ENCODE measurements at places on chromosomes 12 and 14.

GRCh38 chr12:3187846-3188770, 110.9 kb downstream of the TSPAN9 start:
- DNase-seq: no peak

DNA sequence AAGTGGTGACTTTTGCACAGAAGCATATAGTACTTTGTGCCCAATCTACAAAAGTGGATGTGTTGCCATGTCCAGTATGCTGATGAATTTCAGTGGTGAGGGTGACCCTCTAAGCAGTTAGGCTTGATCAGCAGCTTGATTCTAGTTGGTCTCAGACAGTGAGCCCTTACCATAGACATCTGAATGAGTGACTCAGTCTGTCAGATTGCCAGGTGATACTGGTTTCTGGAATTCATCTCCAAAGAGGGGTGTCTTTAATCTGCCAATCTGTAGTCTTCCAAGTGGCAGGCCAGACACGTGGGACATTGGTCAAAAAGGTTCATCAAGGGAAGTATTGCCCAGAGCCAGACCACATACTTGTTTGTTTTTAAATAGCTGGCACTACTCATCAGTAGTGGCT, 187.4 kb upstream of the SLC16A7 start:
- no peak for DNase-seq

DNA sequence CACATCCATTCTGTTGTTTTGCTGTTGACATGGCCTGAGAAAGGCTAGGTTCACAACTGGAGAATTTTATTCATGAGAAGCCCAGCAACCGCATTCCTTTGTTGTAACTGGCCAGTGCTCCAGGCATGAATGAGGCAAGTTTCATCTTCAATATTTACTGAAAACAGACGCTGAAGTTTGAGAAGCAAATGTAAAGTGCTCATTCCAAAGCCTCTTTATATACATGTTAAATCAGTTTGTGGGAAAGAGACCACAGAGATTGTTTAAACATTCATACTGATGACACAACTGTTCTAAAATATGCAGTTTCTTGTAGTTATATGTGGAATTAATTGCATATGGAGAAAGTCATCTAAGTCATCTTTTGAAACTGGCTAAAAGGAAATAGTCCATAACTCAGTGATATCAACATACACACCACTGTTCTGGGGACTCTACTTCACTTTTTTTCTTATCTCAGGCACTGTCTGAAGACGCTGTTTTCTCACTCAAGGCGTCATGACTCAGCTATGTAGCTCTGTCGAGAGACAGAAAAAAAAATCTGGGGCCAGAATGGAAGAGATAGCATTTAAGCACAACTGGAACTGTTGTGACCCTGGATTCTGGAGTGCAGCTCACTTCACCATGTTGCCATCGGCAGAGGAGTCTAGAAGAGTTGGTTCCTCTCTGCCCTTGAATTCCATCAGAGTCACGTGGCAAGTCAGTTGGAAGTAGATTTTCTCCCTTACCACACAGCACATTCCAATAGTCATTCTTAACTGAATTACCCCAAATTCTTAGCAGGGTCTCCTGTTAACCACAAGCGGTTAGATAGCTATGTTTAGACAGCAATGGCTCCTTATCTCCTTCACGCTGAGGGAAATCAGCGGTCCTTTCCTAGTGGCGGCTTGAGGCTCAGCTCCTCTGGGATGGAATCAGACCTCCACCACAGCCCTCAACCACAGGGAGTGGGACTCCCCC, 258.4 kb upstream of the HMGA2 start:
- no peak for DNase-seq

DNA sequence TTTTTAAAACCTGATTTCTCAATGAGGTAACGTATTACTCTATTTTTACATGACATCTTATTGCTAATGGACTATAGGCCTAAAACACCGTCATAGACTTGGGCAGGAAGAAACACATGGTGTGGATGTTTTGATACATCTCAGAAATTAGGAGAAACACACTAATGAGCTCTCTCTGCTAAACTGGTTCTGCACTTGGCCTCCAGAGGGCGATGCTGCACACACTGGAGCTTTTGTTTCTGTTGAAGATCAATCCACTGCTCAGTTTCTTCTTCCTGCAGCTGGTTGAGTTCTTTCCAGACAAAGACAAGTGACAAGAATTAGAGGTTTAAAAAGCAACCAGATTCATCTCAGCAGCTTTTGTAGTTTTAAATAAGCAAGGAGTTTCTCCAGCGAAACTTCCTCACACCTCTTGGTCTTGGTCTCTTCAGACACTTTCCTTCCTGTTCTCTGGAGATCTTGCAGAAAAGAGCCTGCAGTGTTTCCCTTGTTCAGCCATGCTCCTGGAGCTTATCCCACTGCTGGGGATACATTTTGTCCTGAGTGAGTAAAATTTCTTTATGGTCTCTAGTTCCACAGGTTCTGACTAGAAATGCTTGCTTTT, 178.5 kb upstream of the OR4E1 start:
- DNase-seq: peak; percentile 82

DNA sequence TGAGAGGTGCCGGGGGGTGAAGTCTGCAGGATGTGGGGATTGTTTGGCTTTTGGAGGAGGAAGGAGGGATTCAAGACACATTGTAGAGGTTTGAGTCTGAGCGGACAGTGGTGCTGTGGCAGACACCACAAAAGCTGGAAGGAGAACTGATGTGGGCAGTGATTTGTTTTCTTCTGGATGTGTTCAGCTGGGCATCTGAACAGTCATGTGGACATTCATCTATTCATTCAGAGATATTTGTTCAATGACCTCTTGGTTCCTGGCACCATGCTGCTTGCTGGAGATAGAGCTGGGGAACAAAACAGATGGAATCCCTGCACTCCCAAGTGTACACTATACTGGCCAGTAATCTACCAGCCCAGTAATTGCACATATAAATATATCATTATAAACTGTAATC, 64.0 kb downstream of the PTPN11 start:
- DNase-seq: no peak

DNA sequence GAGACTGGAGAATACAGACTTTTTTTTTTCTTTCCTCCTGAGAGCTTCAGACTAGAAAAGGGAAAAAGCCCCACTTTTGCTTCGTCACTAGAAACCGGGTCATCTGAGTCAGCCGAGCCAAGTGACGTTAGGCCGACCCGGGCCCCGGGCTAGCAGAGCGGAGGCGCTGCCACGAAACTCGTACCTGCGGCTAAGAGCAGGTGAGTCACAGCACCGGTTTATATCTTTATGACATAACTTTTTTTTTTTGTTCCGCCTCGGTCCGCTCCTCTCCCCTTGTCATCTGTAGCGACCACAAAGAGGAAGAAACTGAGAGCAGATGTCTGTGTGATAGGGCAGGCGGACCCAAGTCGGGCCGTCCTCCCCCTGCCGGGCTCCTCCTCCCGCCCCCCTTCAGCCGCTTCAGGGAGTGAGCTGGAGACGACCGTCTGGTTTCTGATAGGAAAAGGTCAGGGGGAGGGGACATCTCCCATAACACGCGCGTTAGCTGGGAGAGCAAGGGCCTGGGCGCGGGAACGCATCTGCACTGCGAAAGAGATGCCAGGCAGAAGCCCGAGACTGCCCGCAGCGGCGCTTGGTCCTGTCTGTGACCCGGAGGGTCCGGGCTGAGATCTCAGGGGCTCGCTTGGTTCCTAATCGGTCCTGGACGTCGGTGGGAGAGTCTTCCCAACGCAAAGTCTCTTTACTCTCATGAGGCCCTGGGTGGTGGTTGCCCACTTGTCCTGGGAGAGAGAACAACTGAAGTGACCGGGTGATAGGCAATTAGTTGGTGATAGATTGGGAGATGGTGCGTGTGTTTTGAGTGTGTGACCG, 586 bp downstream of the TTC6 start:
- DNase-seq: peak; percentile 50

- no peak for DNase-seq
These were observed 414.1 kb downstream of the NPAS3 start for GRCh38 chr14:33352821-33353220.

GRCh38 chr12:67112586-67112985, 156.6 kb upstream of the CAND1 start:
- no peak for DNase-seq

- peak; percentile 56 for DNase-seq
These were observed 127.7 kb downstream of the SNAPC1 start for GRCh38 chr14:61889914-61890351.

GRCh38 chr12:57614948-57615500, 3.8 kb downstream of the ARHGEF25 start:
- DNase-seq: no peak

- DNase-seq: no peak
These were observed 1093.4 kb upstream of the FLRT2 start for GRCh38 chr14:84436528-84436927.

- DNase-seq: no peak
These were observed 191.6 kb downstream of the DUSP6 start for GRCh38 chr12:89160716-89161123.

DNA sequence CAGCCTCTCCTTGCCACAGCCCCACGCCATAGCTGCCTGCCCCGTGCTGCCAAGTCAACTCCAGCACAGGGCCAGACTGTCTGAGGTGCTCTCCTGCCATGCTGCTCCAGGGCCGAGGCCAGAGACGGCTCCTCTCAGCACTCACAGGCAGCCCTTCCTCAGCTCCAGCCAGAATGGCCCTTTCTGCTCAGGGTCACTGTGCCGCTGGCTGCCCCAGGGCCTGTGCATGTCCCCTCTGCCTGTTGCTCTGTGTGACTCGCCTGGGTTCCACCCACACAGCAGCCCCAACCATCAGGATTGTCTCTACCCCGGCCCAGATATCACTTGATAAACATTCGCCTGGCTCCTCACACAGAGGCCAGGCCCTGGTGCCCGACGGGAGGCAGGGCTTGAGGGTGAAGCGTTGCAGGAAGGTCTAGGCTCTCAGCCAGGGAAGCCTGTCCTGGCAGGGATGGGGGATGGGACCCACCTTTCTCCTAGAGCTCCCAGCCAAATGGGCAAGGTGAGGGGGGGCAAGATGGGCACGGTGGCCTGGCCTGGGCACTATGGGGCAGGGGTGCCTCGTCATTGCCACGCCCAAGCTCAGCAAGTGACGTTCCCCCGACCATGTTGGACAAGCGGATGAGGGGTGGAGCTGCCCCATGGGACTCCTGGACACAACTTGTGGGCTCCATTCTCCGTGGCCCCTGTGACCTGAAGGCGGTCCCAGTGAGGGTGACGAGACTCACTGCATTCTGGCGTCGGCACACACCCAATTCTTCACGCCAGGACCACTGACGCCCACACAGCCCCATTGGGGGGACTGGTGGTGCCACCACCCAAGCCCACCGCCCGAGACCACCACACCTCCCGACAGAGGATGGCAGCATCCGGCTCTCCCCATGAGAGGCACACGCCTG, 27.4 kb upstream of the BTBD6 start:
- no peak for DNase-seq

- peak; percentile 42 for DNase-seq
These were observed 103.8 kb downstream of the OSBPL8 start for GRCh38 chr12:76455582-76456345.

DNA sequence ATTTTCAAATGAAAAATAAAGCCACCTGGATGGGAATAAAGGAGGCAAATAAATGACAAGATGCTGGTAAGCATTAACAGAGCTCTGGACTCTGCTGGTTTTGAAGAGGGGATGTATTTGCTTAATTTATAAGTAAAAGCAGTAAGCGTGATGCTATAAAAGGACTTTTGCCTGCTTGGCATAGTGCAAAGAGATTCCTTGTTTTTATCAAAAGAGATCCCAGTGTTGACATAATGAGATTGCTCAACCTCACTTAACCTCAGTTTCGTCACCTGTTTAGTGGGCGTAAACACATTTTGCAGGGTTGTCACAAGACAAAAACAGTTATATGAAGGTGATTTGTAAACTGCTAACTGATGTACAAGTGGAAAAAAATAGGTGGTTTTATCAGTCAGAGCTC, 13.8 kb downstream of the ASCL1 start:
- DNase-seq: no peak

DNA sequence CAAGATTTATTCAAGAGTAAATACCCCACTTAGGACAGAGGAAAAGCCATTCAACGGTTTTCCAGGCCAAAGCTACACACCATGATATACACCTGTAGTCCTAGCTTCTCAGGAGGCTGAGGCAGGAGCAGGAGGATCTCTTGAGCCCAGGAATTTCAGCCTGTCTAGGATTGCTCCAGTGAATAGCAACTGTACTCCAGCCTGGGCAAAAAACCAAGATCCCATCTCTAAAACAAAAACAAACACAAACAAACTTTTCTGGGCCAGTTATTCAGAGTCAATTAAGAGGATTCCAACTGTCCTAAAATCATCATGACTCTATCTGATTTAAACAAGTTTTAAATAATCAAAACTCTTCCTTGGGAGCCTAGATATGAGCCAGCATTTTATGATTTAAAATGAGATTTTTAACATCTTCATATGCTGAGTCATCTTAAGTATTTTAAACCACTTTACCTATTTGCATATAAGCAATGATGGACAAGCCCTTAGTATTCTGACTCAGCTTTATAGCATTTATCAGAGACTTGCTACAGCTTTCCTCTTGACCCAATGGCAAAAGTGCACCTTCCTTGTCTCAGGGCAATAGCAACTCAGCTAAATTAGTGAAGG, 77.1 kb downstream of the KCNMB4 start:
- DNase-seq: no peak

GRCh38 chr12:117277875-117278274, 83.6 kb downstream of the NOS1 start:
- no peak for DNase-seq

- DNase-seq: no peak
These were observed 40.2 kb downstream of the GRIP1 start for GRCh38 chr12:66638666-66639065.

GRCh38 chr12:104064842-104065427, 604 bp downstream of the HCFC2 start:
- peak; percentile 43 for DNase-seq

DNA sequence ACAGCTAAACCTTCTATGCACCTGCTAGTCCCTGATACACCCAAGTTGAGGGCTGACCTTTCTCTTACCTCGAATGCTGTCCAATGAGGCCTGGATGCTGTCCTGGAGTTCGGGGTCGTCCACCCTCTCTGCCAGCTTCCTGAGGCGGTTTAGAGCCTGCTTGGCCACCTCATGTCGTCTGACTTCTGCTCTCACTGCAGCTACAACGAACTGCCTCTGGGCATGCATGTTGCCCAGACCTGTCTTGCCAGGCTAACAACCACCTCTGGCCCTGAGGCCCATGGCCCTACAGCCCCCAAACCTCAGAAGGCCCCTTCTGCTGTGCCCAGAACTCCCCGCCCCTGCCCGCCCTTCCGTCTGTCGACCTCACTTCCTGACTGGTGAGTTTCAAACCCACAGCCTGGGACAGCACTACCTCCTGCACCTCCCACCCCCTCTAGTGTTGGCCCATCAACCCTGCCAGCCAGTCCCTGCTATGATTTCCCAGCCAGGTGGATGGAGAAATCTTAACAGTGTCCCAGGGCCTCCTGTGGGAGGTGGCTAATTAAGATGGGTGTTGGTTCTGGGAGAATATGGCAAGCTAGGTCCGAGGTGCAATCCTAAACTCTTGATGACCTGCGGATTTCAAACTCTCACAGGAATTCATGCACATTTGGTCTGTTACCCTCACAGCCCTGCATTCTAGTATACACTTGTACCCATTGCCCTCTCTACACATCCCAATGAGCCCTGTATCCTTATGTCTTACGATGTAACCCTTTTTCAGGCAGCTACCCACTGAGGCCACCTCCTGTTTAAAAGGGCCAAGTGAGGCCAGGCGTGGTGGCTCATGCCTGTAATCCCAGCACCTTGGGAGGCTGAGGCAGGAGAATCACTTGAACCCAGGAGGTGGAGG, 2.7 kb upstream of the TSPAN31 start:
- DNase-seq: peak; percentile 94
